ENCODE measurements at places on chromosomes 3 and 15. TPM values are rescaled to one million over a fixed set of nuclear protein-coding genes. Genes with fewer than 3 reads are reported as not detected.

Gene KIF15
- total RNA-seq, result 26.4 TPM

Gene SLCO2A1
- 1.1 TPM for total RNA-seq

Gene ANKDD1A
- total RNA-seq, result 5.7 TPM

Gene ARIH1
- total RNA-seq, result 179 TPM

Gene EBLN2
- 3.8 TPM for total RNA-seq

Gene TRIM69
- total RNA-seq, result 6.4 TPM

Gene GOLGA6L9
- 5.4 TPM for total RNA-seq

Gene SNRPN
- total RNA-seq, result 915 TPM

Gene ERICH6
- total RNA-seq, result not detected

Gene GOLGA8G
- total RNA-seq, result not detected

Gene CHDH
- 10.3 TPM for total RNA-seq

Gene ELL3
- 11.0 TPM for total RNA-seq

Gene TRH
- not detected for total RNA-seq

Gene CCDC13
- not detected for total RNA-seq

Gene TEX264
- total RNA-seq, result 11.9 TPM

Gene ZBED2
- total RNA-seq, result not detected

Gene C3orf62
- 3.2 TPM for total RNA-seq

Gene CGNL1
- 72.7 TPM for total RNA-seq

Gene OR5H15
- not detected for total RNA-seq

Gene ENTPD3
- 0.44 TPM for total RNA-seq

Gene CHL1
- 0.33 TPM for total RNA-seq

Gene NKIRAS1
- 7.0 TPM for total RNA-seq

Gene UPK1B
- 0.67 TPM for total RNA-seq

Gene DYNLT2B
- 10.9 TPM for total RNA-seq

Gene ARHGEF3
- total RNA-seq, result 7.7 TPM

Gene ALDH1A2
- total RNA-seq, result 0.31 TPM

Gene PIGBOS1
- 7.8 TPM for total RNA-seq

Gene COLQ
- 1.9 TPM for total RNA-seq

Gene AMOTL2
- 60.3 TPM for total RNA-seq

Gene ESYT3
- total RNA-seq, result 7.0 TPM

Gene PGBD4
- total RNA-seq, result 0.76 TPM

Gene NISCH
- total RNA-seq, result 71.9 TPM

Gene ACKR2
- total RNA-seq, result 0.09 TPM

Gene GLDN
- total RNA-seq, result 0.50 TPM

Gene AADACL2
- not detected for total RNA-seq

Gene SLC27A2
- total RNA-seq, result 5.8 TPM

Gene REC114
- not detected for total RNA-seq

Gene TIGIT
- total RNA-seq, result not detected

Gene PODXL2
- total RNA-seq, result 31.4 TPM

Gene CCDC191
- total RNA-seq, result 0.65 TPM

Gene MAP6D1
- 4.1 TPM for total RNA-seq

Gene GPR62
- 0.19 TPM for total RNA-seq

Gene SHC4
- total RNA-seq, result 0.30 TPM

Gene CCRL2
- total RNA-seq, result not detected

Gene FETUB
- total RNA-seq, result not detected

Gene CCR1
- total RNA-seq, result not detected

Gene ITGB5
- total RNA-seq, result 251 TPM

Gene KLHL6
- total RNA-seq, result not detected
